ENCODE measurements at places on chromosomes 2 and 18. TPM values are rescaled to one million over a fixed set of nuclear protein-coding genes. Genes with fewer than 3 reads are reported as not detected.

Gene CDK15
- polyA plus RNA-seq = 2.1 TPM

Gene GPBAR1
- polyA plus RNA-seq = 1.7 TPM

- DNase-seq = no peak
These were observed 76.4 kb upstream of the ZEB2 start for GRCh38 chr2:144596073-144596871.

Gene CERS6
- 48.3 TPM for polyA plus RNA-seq

GRCh38 chr2:83596592-83597282 is 862.3 kb downstream of the SUCLG1 start:
- DNase-seq = no peak

Gene TRABD2A
- polyA plus RNA-seq = not detected

- DNase-seq = no peak
These were observed 125.5 kb upstream of the XIRP2 start for GRCh38 chr2:166762746-166763145.

- no peak for DNase-seq
These were observed 49.8 kb downstream of the ADD2 start for GRCh38 chr2:70718241-70718640.

DNA sequence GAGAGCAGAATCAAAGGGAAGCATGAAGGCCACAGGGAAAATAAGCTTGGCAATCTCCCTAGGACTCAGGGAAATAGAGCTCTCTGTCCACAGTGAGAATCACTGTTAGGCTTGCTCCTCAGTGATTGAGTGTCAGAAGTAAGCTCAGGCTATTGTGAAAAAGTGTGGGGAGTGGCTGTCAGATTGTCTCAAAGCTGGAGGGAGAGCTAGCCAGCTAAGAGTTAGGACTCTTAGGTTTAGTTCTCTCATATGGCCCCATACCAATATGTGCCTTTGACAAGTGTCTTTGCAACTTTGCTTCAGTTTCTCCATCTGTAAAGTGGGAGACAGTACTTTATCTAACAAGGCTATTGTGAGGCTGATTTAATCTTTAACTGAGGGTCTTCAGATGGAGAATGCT is 17.2 kb downstream of the EIF4E2 start:
- DNase-seq = no peak

DNA sequence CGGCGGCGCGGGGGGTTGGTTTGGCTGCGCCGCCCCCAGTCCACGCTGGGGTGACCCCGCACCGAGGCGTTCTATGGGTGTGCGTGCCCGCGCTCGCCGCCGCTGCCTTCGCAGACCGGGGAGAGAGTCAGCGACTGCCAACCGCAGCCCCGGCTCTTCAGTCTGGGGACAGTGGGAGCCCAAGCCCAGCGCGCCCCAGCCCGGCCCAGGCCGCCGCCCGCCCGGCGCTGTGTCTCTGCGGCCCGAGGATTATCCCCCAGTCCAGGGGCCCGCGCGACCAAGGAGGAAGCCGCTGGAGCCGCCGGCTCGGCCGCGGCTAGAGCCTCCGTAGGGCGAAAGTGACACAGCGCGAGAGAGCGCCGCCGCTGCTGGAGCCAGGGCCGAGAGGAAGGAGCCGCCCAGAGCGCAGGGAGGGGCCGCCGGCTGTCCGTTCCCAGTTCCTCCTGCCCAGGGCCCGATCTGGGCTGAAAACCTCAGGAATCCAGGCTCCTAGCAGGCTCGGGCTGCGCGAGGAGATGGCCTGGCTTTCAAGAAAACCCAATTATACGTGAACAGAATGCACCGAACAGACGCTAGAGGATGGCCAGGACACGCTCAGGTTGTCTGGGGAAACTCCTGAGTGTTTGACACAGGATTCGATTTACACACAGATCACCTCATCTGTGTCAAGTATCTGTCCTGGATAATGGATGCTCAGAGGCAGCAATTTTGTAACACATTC is 2.4 kb downstream of the CTIF start:
- DNase-seq = peak; percentile 67

DNA sequence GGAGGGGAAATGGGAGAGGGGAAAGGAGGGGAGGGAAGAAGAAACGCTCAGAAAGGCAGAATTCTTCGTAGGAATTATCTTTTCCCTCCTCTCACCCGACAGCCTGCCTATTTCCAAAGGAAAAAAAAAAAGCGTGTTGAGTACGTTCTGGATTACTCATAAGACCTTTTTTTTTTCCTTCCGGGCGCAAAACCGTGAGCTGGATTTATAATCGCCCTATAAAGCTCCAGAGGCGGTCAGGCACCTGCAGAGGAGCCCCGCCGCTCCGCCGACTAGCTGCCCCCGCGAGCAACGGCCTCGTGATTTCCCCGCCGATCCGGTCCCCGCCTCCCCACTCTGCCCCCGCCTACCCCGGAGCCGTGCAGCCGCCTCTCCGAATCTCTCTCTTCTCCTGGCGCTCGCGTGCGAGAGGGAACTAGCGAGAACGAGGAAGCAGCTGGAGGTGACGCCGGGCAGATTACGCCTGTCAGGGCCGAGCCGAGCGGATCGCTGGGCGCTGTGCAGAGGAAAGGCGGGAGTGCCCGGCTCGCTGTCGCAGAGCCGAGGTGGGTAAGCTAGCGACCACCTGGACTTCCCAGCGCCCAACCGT is at the start of gene GAD1:
GAD1 (plus strand) TSS at position 384 of the 589 bp plus-strand sequence. CDS start 1,705 bp downstream, outside the sequence.
- no peak for DNase-seq

GRCh38 chr2:221293949-221294742 is 278.0 kb downstream of the EPHA4 start:
- no peak for DNase-seq

DNA sequence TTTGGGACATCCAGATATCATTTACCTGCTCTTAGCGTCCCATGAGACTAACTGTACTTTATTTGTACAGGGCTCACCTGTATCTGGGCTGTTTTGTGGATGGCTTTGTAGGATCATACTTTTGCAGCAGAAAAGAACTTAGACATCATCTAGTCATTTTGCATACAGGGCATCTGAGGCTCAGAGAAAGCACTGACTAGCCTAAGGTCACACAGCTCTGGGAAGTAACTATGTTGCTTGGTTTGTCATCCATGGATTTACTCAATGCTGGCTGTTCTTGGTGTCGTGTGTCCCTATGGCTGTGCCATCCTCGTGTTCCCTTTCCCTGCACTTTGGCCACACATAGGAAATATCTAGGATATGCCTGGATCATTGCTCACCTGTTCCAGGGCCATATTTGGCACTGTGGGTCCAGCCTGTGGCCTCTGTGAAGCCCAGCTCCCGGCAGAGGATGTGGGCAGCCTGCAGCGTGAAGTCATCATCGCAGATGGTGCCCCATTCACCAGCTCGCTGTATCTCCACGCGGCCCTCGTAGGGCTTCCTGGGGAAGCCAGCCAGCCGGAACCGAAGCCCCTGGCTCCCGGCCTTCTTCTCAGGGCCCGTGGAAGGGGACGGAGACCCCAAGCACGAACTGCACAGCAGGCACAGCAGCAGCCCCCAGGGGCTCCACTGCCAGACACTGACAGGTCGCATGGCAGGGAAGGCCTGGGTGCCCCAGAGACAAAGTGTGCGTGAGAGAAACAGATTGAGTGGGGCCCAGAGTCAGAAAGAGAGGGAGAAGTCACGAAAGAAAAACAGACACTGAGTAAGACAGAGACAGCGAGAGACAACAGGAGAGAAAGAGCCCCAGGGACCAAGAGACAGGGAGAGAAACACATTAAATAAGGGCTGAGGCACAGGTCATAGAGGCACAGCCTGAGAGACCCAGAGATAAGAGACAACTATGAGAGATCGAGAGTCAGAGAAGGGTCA is 1.5 kb downstream of the LOXL3 start:
- no peak for DNase-seq

DNA sequence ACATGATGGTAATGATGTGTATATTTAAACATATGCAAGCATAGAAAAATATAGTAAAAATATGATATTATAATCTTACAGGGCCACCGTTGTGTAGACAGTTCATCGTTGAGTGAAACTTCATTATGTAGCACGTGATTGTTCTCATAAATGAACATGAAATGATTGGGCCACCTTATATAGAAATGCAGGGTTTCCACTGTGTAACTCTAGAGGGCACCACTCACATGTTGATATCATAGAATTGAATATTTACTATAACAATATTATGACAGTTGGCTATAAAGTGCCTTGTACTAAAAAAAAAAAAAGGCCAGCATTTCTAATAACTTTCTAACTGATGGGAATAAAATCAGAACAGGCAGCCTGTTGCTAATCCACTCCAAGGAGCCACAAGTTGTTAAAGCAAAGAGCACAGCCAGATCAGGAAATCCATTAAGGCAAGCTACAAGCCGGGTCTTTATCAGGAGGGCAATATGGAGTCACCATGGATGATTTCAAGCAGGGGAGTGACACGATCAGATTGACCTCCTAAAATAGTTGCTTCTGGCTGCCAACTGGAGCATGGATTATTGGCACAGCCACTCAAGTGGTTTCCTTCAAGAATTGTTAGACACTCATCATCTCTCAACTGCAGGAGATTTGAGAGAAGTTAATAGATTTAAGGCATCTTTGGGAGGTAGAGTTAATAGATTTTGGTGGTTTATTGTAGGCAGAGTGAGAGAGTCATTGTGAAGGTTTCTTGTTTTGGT is 16.7 kb downstream of the IL1F10 start:
- no peak for DNase-seq

- DNase-seq = no peak
These were observed 89.6 kb downstream of the ACTR3 start for GRCh38 chr2:113979191-113980128.

Gene TMEM200C
- 2.7 TPM for polyA plus RNA-seq

GRCh38 chr2:235220331-235220730 is 268.5 kb downstream of the SH3BP4 start:
- DNase-seq = no peak

Gene DCC
- 0.04 TPM for polyA plus RNA-seq

DNA sequence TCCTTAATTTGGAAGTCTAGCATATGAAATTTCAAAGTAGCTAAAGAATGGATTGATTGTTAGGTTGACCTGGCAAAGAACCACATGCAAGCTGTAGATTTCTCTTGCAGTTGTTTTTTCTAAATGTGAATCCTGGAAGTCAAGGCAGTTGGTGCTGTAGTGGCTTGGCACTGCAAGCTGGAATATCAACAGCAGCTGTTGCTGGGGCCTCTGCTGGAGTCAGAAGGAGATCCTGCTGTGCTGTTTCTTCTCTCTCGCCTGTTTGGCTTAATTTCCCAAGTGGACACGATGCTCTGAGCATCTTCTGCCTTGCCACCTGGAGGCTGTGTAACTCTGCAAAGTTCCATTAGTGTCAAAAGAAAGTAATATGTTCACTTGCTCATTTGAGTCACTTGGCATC is 12.6 kb downstream of the PIK3C3 start:
- DNase-seq = no peak

DNA sequence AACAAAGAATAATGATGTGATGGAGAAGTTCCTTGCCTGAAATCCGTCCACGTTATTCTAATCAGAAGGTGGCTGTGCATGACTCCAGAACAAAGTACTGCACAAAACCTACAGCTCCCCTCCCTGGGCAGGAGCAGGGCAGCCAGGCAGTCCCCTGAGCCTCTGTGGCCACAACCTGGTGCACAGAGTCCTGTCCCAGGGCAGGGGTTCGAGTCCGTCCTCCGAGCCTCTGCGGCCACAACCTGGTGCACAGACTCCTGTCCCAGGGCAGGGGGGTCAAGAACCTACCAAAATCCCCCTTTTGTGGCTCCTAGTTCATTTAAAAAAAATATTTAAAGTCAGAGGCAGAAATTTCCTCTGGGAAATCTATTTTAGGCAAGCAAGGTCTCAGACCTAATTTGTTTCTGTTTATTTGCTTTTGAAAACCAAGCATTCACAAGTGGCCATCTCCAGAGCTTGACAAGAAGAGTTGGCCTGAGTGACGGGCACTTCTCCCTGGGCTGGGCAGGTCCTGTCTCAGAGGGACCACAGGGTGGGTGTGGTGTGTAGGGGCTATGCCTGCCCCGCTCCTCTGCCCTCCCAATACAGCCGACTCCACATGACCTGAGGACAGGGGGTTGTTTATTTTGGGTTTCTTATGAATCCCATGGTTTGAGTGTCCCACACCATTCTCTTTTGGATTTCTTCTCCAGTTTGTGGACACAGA is 255.9 kb upstream of the PXDN start:
- DNase-seq = no peak

Gene SIX3
- polyA plus RNA-seq = not detected

GRCh38 chr2:96907115-96908041 is 37.5 kb upstream of the SEMA4C start:
- DNase-seq = peak; percentile 79

Gene MYO7B
- 0.57 TPM for polyA plus RNA-seq

DNA sequence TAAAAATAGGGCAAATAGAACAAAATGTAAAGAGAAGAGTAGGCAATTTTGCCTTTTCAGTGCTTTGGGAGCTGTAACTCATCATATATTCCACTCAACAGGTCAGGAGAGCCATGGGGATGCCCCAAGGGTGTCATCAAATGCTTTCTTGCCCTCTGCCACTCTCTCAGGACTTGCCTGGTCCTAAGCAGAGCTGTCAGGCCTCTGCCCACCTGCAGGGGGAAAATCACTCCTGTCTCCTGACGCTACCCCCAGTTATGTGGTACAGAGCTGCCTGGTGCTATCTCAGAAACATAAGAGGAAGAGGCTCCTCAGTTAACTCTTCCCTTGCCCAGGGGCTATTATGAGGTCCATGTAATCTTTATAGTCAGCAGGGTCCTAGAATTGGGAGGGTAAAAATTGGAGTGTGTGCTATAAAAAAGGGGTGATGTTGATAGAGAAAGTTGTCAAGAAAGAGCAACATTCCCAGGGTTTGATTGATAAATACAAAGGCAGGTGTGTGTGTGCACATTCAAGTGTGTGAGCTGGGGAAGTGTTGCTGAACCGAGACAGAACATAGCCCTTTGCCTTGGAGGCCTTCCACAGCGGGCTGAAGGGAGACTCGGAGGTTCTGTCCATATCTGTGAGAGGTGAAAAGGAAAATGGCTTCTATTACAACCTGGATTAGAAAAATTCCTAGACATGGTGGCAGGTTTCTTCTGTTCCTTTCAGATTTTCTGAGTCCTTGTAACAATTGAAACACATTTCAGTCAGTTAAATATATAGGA is 25.4 kb downstream of the PTPRM start:
- DNase-seq = no peak

Gene CLEC4F
- polyA plus RNA-seq = not detected

GRCh38 chr2:161419638-161420190 is 3.6 kb downstream of the TBR1 start:
- no peak for DNase-seq

DNA sequence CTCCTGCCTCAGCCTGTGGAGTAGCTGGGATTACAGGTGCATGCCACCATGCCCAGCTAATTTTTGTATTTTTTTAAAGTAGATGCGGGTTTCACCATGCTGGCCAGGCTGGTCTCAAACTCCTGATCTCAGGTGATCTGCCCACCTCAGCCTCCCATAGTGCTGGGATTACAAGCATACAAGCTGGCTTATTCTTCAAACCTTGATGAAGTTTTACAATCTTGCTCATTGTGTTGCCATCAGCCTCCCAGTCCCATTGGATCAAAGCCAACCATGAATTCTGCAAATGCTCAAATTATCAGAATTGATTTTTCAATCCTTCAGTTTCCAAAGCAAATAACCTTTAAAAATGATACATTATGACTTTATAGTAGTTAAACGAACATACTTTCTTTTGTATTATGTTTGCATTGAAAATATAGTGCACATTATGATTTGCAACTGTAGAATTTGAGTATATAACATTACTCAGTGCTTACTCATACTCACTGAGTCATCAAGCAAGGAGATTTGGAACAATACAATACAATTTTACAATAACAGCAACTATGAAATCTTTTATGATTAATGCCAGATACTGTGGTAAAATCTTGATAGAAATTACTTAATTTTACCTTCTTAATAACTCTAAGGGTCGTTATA is 1491.9 kb upstream of the CELF4 start:
- no peak for DNase-seq

GRCh38 chr2:10831400-10831985 is 18.9 kb upstream of the PDIA6 start:
- no peak for DNase-seq

Gene FIGN
- polyA plus RNA-seq = 3.3 TPM

GRCh38 chr2:42244520-42244919 is 75.4 kb downstream of the EML4 start:
- DNase-seq = no peak
